ENCODE measurements at places on chromosomes 11 and 22. TPM values are rescaled to one million over a fixed set of nuclear protein-coding genes. Genes with fewer than 3 reads are reported as not detected.
A peak's percentile ranks its signal among the peaks of the same experiment; 100 is the strongest.

DNA sequence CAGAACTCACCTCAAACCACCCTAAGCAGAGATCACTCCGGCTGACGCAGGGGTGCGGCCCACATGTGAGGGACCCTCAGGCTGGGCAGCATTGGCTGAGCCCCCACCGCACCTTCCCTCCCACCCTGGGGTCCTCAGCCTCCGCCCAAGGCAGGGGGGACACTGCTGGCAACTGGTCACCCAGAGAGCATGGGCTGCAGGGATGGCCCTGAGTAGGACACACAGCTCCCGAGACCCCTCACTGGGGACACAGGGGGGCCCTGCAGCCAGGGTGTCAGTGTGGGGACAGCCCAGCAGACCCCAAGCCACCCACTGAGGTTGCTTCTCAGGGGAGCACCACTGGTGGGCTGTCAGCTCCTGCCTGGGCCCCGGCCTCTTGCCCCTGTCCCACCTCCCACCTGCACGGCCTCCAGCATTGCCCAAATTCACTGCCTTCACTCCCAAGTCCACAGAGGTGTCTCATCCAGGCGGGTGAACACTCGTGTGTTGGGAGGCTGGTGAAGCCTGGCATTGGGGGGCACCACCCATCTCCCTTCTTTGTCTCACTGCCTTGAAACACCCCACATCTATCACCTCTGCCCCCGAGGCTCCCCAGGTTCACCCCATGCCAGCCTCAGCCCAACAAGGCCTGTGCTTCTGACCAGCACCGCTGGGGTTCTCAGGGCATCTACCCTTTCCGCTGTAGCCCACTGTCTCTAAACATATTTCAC lies 4.7 kb downstream of the C11orf21 start:
- no peak overlapping the region for H3K27ac ChIP-seq
- H3K4me1 ChIP-seq, result no peaks in the 10 kb centered on the region
- no peaks in the 10 kb centered on the region for H3K36me3 ChIP-seq
- DNase-seq, result peak; percentile 14
- no peak overlapping the region for H3K4me3 ChIP-seq

DNA sequence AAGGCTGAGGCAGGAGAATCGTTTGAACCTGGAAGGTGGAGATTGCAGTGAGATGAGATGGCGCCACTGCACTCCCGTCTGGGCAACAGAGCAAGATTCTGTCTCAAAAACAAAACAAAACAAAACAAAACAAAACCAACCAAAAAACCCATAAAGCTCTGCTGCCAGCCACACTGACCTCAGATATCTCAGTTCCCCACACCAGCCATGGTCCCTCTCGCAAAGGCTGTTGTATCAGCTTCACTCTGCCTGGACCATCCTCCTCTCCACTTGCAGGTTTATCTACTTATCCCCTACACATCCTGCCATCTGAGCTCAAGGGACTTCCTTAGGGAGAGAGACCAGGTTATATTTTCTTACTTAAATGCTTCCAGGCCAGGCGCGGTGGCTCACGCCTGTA lies 11.1 kb downstream of the BACE1-AS start:
- H3K4me1 ChIP-seq, result peaks cover 7% of the 10 kb centered on the region
- no peak overlapping the region for H3K4me3 ChIP-seq
- H3K27ac ChIP-seq, result no peak overlapping the region
- H3K27me3 ChIP-seq, result no peaks in the 10 kb centered on the region

- H3K36me3 ChIP-seq, result peaks cover 8% of the 10 kb centered on the region
- peak overlapping the region; percentile 61 for H3K4me3 ChIP-seq
- H3K27me3 ChIP-seq, result no peaks in the 10 kb centered on the region
- H3K4me1 ChIP-seq, result peaks cover 3% of the 10 kb centered on the region
- DNase-seq, result peak; percentile 95
- no peak overlapping the region for H3K27ac ChIP-seq
These were observed 3.7 kb downstream of the RPS19BP1 start for GRCh38 chr22:39528681-39529486.

- H3K4me3 ChIP-seq, result no peak overlapping the region
- H3K4me1 ChIP-seq, result no peaks in the 10 kb centered on the region
- DNase-seq, result no peak
- no peak overlapping the region for H3K27ac ChIP-seq
These were observed 87.1 kb downstream of the PRR5L start for GRCh38 chr11:36383195-36383594.

- peaks cover 2% of the 10 kb centered on the region for H3K36me3 ChIP-seq
- no peaks in the 10 kb centered on the region for H3K4me1 ChIP-seq
- no peaks in the 10 kb centered on the region for H3K27me3 ChIP-seq
- no peak overlapping the region for H3K27ac ChIP-seq
- no peak for DNase-seq
These were observed 243.4 kb upstream of the DDI1 start for GRCh38 chr11:103792981-103793468.

The CYTH4 gene
- total RNA-seq, result not detected

The OVCH2 gene
- total RNA-seq, result 0.44 TPM

The AMPD3 gene
- total RNA-seq, result 5.9 TPM

GRCh38 chr11:92225568-92226330 lies 1.1 kb downstream of the FAT3 start:
- H3K27me3 ChIP-seq, result no peaks in the 10 kb centered on the region
- peaks cover 7% of the 10 kb centered on the region for H3K36me3 ChIP-seq
- DNase-seq, result peak; percentile 64

GRCh38 chr11:65292890-65293289 lies 21.8 kb upstream of the CDC42EP2 start:
- H3K36me3 ChIP-seq, result peaks cover 97% of the 10 kb centered on the region
- H3K4me1 ChIP-seq, result no peaks in the 10 kb centered on the region
- H3K27me3 ChIP-seq, result no peaks in the 10 kb centered on the region
- H3K27ac ChIP-seq, result no peak overlapping the region
- no peak for DNase-seq

GRCh38 chr11:118609380-118610224 lies 2.2 kb downstream of the PHLDB1 start:
- peaks cover 54% of the 10 kb centered on the region for H3K27me3 ChIP-seq
- H3K36me3 ChIP-seq, result no peaks in the 10 kb centered on the region
- DNase-seq, result no peak
- H3K4me1 ChIP-seq, result peaks cover 8% of the 10 kb centered on the region
- H3K27ac ChIP-seq, result no peak overlapping the region
- peak overlapping the region; percentile 85 for H3K4me3 ChIP-seq

- H3K27ac ChIP-seq, result no peak overlapping the region
- peak; percentile 44 for DNase-seq
- H3K27me3 ChIP-seq, result no peaks in the 10 kb centered on the region
- H3K36me3 ChIP-seq, result no peaks in the 10 kb centered on the region
These were observed 15.2 kb downstream of the TSSC4 start for GRCh38 chr11:2415601-2416380.

GRCh38 chr11:96156379-96156722 lies 186.6 kb downstream of the MAML2 start:
- H3K4me1 ChIP-seq, result peaks cover 10% of the 10 kb centered on the region
- H3K36me3 ChIP-seq, result no peaks in the 10 kb centered on the region
- H3K27me3 ChIP-seq, result no peaks in the 10 kb centered on the region
- H3K27ac ChIP-seq, result no peak overlapping the region
- H3K4me3 ChIP-seq, result no peak overlapping the region

- H3K4me3 ChIP-seq, result no peak overlapping the region
- no peaks in the 10 kb centered on the region for H3K36me3 ChIP-seq
- no peaks in the 10 kb centered on the region for H3K4me1 ChIP-seq
- H3K27ac ChIP-seq, result no peak overlapping the region
These were observed 12.3 kb downstream of the POU2AF1 start for GRCh38 chr11:111366560-111367410.

The FBLN1 gene
- 137 TPM for total RNA-seq

The HBD gene
- total RNA-seq, result not detected

The TRPM5 gene
- total RNA-seq, result not detected

GRCh38 chr11:8062781-8063257 lies 18.2 kb upstream of the TUB start:
- H3K4me3 ChIP-seq, result no peak overlapping the region
- H3K36me3 ChIP-seq, result no peaks in the 10 kb centered on the region
- DNase-seq, result no peak

- no peak overlapping the region for H3K27ac ChIP-seq
- no peak for DNase-seq
- H3K4me3 ChIP-seq, result no peak overlapping the region
- H3K36me3 ChIP-seq, result peaks cover 24% of the 10 kb centered on the region
- H3K4me1 ChIP-seq, result no peaks in the 10 kb centered on the region
These were observed 80.6 kb downstream of the DENND5A start for GRCh38 chr11:9184516-9184915.

DNA sequence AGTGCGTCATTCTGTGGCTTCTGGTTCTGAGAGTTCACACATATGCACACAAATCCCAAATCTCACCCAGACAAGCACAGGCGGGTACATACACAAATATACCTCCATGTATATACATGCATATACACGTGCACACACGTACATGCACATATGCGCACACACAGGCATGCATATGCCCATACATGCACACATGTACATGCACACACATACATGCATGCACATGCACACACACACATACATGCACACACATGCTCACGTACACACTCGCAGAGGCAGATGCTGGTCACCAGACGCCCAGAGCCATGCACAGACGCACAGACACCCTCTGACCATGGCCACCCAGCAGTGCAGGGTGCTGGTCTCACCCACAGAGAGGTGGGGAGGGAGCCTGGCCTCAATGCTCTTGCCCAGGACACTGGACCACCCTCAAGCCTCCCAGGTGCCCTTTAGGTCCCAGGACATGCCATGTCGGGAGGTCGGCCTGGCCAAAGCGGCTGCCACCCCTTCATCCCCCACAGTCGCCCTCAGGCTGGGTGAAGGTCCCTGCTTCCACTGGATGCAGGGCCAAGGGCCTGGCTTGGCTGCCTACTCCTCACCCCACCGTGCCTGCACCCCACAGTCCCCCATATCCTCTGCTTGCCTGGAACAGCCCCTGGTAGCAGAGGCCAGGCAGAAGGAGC lies 9.5 kb downstream of the DUSP8 start:
- H3K27me3 ChIP-seq, result peaks cover 2% of the 10 kb centered on the region
- H3K4me3 ChIP-seq, result no peak overlapping the region
- no peaks in the 10 kb centered on the region for H3K36me3 ChIP-seq
- DNase-seq, result no peak
- no peak overlapping the region for H3K27ac ChIP-seq

DNA sequence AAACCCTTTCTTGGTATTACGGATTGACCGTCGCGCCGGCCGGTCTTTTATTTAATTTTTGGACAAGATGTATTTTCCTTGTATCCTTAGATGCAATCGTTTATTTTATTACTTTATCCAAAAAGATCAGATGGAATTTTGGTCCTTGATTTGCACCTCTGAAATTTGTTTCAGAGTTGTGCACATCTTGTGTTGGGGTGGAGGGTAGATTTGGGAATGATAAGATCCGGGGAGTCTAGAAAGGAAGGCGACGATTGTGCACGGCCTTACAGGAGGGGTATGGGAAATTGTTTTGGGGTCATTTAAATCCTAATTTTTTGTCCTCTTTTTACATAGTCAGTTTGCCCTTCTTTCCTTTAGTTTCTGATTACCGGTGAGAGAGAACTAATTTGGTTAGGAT lies 1.4 kb downstream of the KDM2A start:
- peaks cover 7% of the 10 kb centered on the region for H3K36me3 ChIP-seq
- DNase-seq, result no peak
- H3K27me3 ChIP-seq, result no peaks in the 10 kb centered on the region
- peak overlapping the region; percentile 96 for H3K4me3 ChIP-seq

DNA sequence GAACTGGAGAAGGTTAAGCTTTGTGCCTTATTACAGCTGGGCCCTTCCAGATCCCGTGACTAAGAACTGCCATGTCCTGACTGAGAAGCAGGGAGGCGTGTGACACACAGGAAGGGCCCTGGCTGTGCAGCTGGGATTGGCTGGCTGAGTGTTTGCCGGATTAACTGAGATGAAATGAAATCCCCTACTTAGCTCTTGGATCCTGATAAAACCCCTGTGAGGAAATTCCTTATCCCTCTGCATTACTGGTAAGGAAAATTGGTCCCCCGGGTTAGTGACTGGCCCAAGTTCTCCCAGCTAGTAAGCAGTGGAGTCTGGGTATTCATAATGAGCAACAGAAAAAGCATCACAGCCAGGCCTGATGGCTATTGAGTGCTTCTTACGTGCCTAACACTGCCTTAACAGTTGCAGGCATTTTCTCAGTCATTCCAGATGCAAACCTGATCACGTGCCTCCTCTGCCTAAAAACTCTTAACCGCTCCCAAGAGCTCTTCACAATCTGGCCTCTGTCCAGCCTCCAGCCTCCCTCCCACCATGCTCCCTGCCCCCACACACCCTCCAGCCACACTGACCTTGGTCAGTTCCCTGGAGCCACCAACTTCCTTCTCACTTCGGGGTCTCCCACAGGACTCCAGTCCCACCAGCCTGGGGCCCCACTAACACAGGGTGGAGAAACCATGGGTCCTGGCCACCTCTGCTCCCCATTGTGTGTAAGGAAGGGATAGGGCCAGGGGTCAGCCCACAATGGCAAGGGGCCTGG lies 37.8 kb downstream of the ARRB1 start:
- H3K36me3 ChIP-seq, result no peaks in the 10 kb centered on the region
- no peak overlapping the region for H3K27ac ChIP-seq
- H3K4me3 ChIP-seq, result no peak overlapping the region
- no peak for DNase-seq
- no peaks in the 10 kb centered on the region for H3K4me1 ChIP-seq

The CNGA4 gene
- total RNA-seq, result 0.20 TPM

- H3K27me3 ChIP-seq, result no peaks in the 10 kb centered on the region
- H3K4me1 ChIP-seq, result peaks cover 5% of the 10 kb centered on the region
- H3K27ac ChIP-seq, result no peak overlapping the region
- DNase-seq, result no peak
- no peak overlapping the region for H3K4me3 ChIP-seq
These were observed 249.1 kb upstream of the UBASH3B start for GRCh38 chr11:122406466-122406865.

- H3K36me3 ChIP-seq, result no peaks in the 10 kb centered on the region
- H3K4me1 ChIP-seq, result no peaks in the 10 kb centered on the region
- no peak for DNase-seq
- no peaks in the 10 kb centered on the region for H3K27me3 ChIP-seq
- no peak overlapping the region for H3K4me3 ChIP-seq
These were observed 644.1 kb downstream of the OPCML start for GRCh38 chr11:132888226-132888625.

GRCh38 chr11:28759311-28759710 lies 651.1 kb downstream of the METTL15 start:
- DNase-seq, result no peak
- no peak overlapping the region for H3K27ac ChIP-seq
- H3K36me3 ChIP-seq, result no peaks in the 10 kb centered on the region
- H3K27me3 ChIP-seq, result no peaks in the 10 kb centered on the region
- H3K4me3 ChIP-seq, result no peak overlapping the region
- H3K4me1 ChIP-seq, result peaks cover 6% of the 10 kb centered on the region

The BBOX1 gene
- total RNA-seq, result not detected

GRCh38 chr11:70712471-70712870 lies 314.1 kb downstream of the CTTN start:
- peak; percentile 50 for DNase-seq
- no peaks in the 10 kb centered on the region for H3K27me3 ChIP-seq
- peaks cover 2% of the 10 kb centered on the region for H3K4me1 ChIP-seq

GRCh38 chr11:121497176-121497998 lies 44.6 kb upstream of the SORL1-AS1 start:
- H3K27ac ChIP-seq, result no peak overlapping the region
- no peaks in the 10 kb centered on the region for H3K27me3 ChIP-seq
- H3K4me3 ChIP-seq, result no peak overlapping the region
- peaks cover 11% of the 10 kb centered on the region for H3K4me1 ChIP-seq
